ENCODE measurements at places on chromosomes 5 and 9.

DNA sequence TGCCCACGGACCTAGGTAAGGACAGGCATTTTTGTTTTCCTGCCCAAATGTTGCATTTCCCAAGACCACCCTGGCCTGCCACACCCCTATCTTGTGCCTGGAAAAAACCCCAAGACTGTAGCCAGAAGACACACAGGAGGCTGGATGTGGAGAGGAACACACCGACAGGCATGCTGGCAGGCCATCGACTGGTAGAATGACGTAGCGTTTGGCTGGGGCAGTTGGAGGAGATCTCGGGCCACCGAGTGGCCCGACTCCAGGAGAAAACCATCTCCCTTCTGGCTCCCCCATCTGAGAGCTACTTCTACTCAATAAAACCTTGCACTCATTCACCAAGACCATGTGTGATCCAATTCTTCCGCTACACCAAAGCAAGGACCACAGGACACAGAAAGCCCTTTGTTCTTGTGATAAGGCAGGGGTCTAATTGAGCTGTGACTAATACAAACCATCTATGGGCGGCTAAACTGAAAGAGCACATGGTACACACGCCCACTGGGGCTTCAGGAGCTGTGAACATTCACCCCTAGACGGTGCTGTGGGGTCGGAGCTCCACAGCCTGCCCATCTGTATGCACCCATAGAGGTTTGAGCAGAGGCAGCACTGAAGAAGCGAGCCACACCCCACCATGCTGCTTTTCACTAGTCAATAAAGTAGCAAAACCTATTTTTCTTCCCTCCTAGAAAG, 38.9 kb upstream of the N4BP3 start:
- no peak for DNase-seq

DNA sequence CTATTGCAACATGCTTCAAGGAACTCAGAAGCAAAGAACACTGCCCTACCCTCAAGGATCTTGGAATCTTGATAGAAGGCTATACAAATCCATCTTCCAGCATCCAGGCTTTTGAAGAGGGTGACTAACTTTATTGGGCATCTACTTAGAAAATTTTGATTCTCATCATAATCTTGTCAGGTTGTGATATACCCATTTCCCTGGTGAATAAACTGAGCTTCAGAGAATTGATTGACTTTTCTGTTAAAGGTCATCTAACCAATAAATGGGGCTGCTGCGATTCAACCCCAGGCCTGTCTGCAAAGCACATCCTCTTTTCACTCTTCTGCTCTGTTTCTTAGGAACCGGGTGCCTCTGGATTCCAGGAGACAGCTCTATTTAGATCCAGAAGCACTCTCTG, 19.9 kb upstream of the INSYN2B start:
- DNase-seq: no peak

GRCh38 chr5:158648631-158649030, 451.1 kb downstream of the EBF1 start:
- no peak for DNase-seq

- no peak for DNase-seq
These were observed 133.4 kb downstream of the PHF2 start for GRCh38 chr9:93709600-93710369.

GRCh38 chr5:139652788-139653241, 4.7 kb downstream of the CXXC5 start:
- no peak for DNase-seq

- DNase-seq: no peak
These were observed 639.4 kb downstream of the PDE4D start for GRCh38 chr5:59254055-59254687.
